ENCODE measurements at places on chromosomes 13 and 19. TPM values are rescaled to one million over a fixed set of nuclear protein-coding genes. Genes with fewer than 3 reads are reported as not detected.

The SIAH3 gene
- total RNA-seq = not detected

The ZNF175 gene
- total RNA-seq = 5.0 TPM

The CEACAM5 gene
- total RNA-seq = not detected

The KLK4 gene
- total RNA-seq = 0.68 TPM

The ZNF492 gene
- not detected for total RNA-seq

The CYP2A6 gene
- not detected for total RNA-seq

GRCh38 chr19:16003391-16003790 lies 54.6 kb downstream of the OR10H4 start:
- H3K4me3 ChIP-seq = no peak overlapping the region
- H3K36me3 ChIP-seq = no peaks in the 10 kb centered on the region
- no peaks in the 10 kb centered on the region for H3K27me3 ChIP-seq
- H3K27ac ChIP-seq = no peak overlapping the region
- no peak for DNase-seq
- no peaks in the 10 kb centered on the region for H3K4me1 ChIP-seq

DNA sequence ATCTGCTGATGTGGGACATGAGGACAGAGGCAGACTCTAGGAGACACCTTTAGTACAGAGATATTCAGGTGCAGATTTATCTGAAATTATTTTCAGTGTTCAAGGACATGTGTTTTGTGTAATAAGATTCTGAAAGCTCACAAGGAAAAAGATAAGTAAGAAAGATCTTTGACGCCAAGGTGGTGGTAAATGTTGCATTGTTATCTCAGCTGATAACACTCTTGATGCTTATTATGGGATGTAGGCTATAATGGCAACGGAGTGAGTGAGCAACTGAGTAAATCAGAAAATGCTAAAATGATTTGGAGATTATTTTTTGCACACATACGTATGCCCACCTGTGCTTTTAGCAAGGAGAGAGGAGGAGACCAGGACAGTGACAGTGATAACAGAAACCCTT lies 510.9 kb downstream of the KLF12 start:
- no peaks in the 10 kb centered on the region for H3K36me3 ChIP-seq
- no peaks in the 10 kb centered on the region for H3K27me3 ChIP-seq
- H3K27ac ChIP-seq = no peak overlapping the region
- H3K4me3 ChIP-seq = no peak overlapping the region
- no peak for DNase-seq

DNA sequence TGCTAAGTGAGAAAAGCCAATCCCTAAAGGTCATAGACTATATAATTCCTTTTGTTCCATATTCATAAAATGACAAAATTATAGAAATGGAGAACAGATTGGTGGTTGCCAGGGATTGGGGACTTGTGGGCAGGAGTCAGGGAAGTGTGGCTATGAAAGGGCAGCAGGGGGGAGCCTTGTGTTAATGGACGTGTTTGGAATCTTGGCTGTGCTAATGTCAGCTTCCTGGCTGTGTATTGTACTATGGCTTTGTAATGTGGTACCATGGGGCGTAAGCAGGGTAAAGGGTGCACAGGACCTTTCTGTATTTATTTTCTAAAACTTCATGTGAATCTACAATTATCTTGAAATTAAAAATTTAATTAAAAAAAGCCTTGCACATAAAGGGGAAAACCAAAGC lies 248.5 kb downstream of the UQCRFS1 start:
- no peaks in the 10 kb centered on the region for H3K27me3 ChIP-seq
- H3K4me3 ChIP-seq = no peak overlapping the region
- DNase-seq = no peak
- no peak overlapping the region for H3K27ac ChIP-seq
- peaks cover 19% of the 10 kb centered on the region for H3K4me1 ChIP-seq

GRCh38 chr13:24007979-24008620 lies 110.8 kb upstream of the C1QTNF9B start:
- H3K4me1 ChIP-seq = no peaks in the 10 kb centered on the region
- H3K4me3 ChIP-seq = no peak overlapping the region
- no peaks in the 10 kb centered on the region for H3K27me3 ChIP-seq
- no peak for DNase-seq
- no peak overlapping the region for H3K27ac ChIP-seq
- H3K36me3 ChIP-seq = no peaks in the 10 kb centered on the region

- H3K27me3 ChIP-seq = peaks cover 11% of the 10 kb centered on the region
- peaks cover 25% of the 10 kb centered on the region for H3K4me1 ChIP-seq
- no peaks in the 10 kb centered on the region for H3K36me3 ChIP-seq
Measured at GRCh38 chr13:32587011-32587810, 959 bp downstream of the PDS5B start.

- no peak overlapping the region for H3K4me3 ChIP-seq
- H3K27ac ChIP-seq = no peak overlapping the region
- no peaks in the 10 kb centered on the region for H3K27me3 ChIP-seq
- no peaks in the 10 kb centered on the region for H3K4me1 ChIP-seq
- H3K36me3 ChIP-seq = no peaks in the 10 kb centered on the region
Measured at GRCh38 chr19:366951-367350, 22.4 kb upstream of the MIER2 start.

DNA sequence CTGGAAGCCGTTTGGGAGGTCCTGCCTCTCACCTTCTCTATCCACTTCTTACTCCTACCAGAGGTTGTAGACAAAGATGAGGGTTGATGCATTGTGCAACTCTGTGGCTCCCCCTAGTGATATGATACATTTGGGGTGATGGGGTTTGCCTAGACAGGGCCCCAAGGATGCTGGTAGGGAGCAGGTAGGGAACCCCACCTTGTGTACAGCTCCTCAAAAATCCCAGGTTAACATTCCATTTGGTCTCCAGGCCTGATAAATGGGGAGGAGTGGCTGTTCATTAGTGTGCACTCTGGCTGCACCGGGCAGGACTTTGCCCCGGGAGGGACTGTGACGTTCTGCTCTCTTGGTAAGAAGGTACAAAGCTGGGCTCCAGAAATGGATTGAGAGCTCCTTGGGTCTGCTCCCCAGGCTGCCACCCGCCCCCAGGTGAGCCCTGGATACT lies 19.2 kb downstream of the SIGLEC8 start:
- no peaks in the 10 kb centered on the region for H3K27me3 ChIP-seq
- no peaks in the 10 kb centered on the region for H3K36me3 ChIP-seq
- peak; percentile 26 for DNase-seq
- no peaks in the 10 kb centered on the region for H3K4me1 ChIP-seq
- H3K27ac ChIP-seq = no peak overlapping the region

DNA sequence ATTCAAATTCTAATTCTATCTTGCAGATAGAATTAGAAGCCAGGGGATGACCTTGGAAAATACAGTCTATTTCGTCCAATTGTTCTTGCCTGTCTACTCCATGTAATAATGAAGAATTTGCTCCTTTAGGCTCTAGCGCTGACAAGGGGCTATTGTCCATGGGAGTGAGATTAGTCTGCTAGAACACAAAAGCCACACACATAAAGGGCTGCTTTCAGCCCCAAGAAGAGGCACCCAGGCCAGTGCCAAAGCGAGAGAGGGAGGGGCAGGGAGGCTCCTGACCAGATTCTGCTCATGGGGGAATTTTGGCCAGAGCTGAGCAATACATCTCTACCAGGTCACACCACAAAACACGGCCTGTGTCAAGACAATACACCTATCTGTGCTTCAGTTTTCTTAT lies 1306.9 kb downstream of the UQCRFS1 start:
- H3K4me3 ChIP-seq = no peak overlapping the region
- H3K36me3 ChIP-seq = no peaks in the 10 kb centered on the region

DNA sequence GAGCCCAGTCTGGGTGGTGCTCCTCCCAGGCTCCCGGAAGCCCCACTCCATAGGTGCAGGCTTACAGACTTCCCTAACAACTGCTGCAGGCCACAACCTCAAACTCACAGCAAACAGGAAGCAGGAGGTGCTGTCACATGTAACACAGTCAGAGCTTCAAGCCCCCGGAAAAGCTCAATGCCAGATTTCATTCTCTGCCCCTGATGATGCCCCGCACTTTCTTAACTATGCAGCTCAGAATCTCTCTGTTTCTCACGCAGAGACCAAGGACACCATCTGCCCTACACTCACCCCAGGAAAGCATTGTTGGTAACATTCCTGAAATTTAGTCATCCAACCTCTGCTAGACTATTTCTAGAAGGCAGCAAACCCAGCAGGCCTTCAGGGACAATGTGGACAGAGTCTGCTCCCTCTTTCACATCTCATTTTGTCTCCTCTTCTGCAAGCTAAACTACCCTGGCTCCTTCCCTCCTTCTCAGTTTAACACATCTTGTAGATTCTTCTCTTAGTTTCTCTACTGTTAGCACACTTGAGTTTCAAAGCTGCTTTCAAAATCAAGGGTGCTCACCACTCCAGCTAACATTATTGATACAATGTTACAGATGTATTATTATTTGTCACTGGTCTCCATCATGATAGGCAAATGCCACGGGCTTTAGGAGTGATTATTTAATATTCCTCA lies 162.5 kb downstream of the KCTD12 start:
- H3K27ac ChIP-seq = no peak overlapping the region
- H3K4me1 ChIP-seq = no peaks in the 10 kb centered on the region
- no peaks in the 10 kb centered on the region for H3K27me3 ChIP-seq
- peak; percentile 26 for DNase-seq

DNA sequence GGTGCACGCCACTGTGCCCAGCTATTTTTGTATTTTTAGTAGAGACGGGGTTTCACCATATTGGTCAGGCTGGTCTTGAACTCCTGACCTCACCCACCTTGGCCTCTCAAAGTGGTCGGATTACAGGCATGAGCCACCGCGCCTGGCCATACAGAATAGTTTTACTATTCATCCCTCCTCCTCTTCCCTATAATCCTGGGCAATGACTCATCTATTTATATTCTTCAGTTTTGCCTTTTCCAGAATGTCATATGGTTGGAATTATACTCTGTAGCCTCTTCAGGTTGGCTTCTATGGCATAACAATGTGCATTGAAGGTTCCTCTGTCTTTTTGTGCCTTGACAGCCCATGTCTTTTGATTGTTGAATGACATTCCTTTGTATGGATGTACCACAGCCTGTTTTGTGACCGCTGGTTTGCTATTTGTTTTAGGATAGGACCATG lies 22.2 kb upstream of the LRP3 start:
- no peaks in the 10 kb centered on the region for H3K36me3 ChIP-seq
- DNase-seq = no peak
- no peak overlapping the region for H3K4me3 ChIP-seq

GRCh38 chr13:72507416-72508199 lies 219.8 kb downstream of the MZT1 start:
- no peaks in the 10 kb centered on the region for H3K36me3 ChIP-seq
- no peak for DNase-seq
- H3K4me3 ChIP-seq = no peak overlapping the region
- H3K27ac ChIP-seq = no peak overlapping the region
- no peaks in the 10 kb centered on the region for H3K27me3 ChIP-seq

Data from neural progenitor cell (in vitro differentiated cells).